ENCODE measurements at places on chromosomes 4 and X. TPM values are rescaled to one million over a fixed set of nuclear protein-coding genes. Genes with fewer than 3 reads are reported as not detected.

GRCh38 chr4:70518716-70519115 lies 347 bp downstream of the AMTN start:
- H3K27me3 ChIP-seq, result no peaks in the 10 kb centered on the region
- DNase-seq, result no peak
- no peaks in the 10 kb centered on the region for H3K4me1 ChIP-seq
- H3K36me3 ChIP-seq, result no peaks in the 10 kb centered on the region
- no peak overlapping the region for H3K27ac ChIP-seq
- H3K4me3 ChIP-seq, result no peak overlapping the region

DNA sequence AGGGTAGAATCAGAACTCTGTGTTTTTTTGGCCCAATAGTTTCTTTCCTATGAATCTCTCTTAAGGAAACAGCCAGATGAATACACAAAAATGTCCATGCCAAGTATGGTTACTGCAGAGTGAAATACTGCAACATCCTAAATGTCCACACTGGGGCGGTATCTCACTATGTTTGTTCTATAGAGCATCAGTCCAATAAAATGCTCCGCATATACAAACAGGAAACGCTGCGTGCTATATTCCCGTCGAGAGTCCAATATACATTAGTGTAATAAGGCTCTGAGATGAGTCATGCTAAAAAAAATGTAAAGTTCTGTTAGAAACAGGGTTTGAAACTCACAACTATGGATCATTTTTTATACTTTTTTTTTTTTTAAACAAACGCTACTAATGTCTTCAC lies 72.9 kb upstream of the ENOX2 start:
- H3K27me3 ChIP-seq, result no peaks in the 10 kb centered on the region
- H3K4me3 ChIP-seq, result no peak overlapping the region
- H3K36me3 ChIP-seq, result no peaks in the 10 kb centered on the region
- no peak overlapping the region for H3K27ac ChIP-seq

- H3K4me1 ChIP-seq, result peaks cover 29% of the 10 kb centered on the region
- no peak for DNase-seq
- H3K36me3 ChIP-seq, result no peaks in the 10 kb centered on the region
- no peak overlapping the region for H3K4me3 ChIP-seq
Observed at GRCh38 chr4:70737006-70737405, 15.2 kb downstream of the RUFY3 start.

- no peak overlapping the region for H3K4me3 ChIP-seq
- peak overlapping the region; percentile 24 for H3K27ac ChIP-seq
- no peaks in the 10 kb centered on the region for H3K27me3 ChIP-seq
- no peaks in the 10 kb centered on the region for H3K4me1 ChIP-seq
- DNase-seq, result no peak
Observed at GRCh38 chrX:12868747-12869146, 1.9 kb downstream of the TLR7 start.

- peak within 1 kb of the TSS; percentile 62 for H3K4me3 ChIP-seq
- H3K27ac ChIP-seq, result peak within 1 kb of the TSS; percentile 65
- DNase-seq, result peak; percentile 80
- no peaks in the 10 kb centered on the region for H3K36me3 ChIP-seq
Observed at GRCh38 chrX:133415276-133416105, at the start of gene GPC4. GPC4 (minus strand) TSS chrX:133415489; CDS start chrX:133414965, 524 bp downstream.

Gene TFDP3
- not detected for total RNA-seq

Gene ASB12
- total RNA-seq, result not detected
